ENCODE measurements at places on chromosomes 6 and 20.

- no peak for DNase-seq
These were observed 549.5 kb upstream of the JARID2 start for GRCh38 chr6:14696367-14696766.

- no peak for DNase-seq
These were observed 52.6 kb downstream of the CNKSR3 start for GRCh38 chr6:154457881-154458284.

GRCh38 chr6:19039287-19039686, 652.1 kb downstream of the RNF144B start:
- no peak for DNase-seq

GRCh38 chr6:110183292-110183885, 3.2 kb downstream of the CDC40 start:
- no peak for DNase-seq

GRCh38 chr6:14128012-14128411, 10.4 kb downstream of the CD83 start:
- no peak for DNase-seq

- no peak for DNase-seq
These were observed 14.5 kb downstream of the PERP start for GRCh38 chr6:138092686-138093085.

DNA sequence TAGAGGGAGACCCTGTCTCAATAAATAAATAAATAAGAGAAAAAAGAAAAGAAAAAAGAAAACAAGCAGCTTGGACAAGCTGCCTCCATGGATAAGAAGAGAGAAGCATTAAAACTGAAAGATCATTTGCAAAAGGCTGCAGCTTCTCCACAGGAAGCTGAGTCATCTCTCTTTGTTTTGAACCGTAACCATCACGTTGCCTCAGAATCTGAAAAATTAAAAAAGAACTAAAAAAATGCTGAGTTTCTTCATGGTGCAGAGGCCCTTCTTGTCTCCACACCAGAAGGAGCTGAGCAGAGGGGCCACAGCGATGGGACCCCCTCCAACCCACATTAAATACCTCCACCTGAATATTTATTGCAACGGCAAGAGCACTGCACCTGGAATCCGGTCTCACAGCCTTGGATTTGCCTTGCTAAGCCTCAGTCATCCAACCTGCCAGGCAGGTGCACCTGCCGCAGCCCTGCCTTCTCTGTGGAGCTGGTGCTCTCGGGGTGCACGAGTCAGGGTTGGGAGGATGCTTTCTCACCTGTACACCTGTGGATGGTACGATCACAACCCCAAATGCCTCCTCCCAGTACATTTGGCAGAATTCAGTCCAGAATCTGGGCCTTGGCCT, 28.1 kb downstream of the TOX2 start:
- DNase-seq, result no peak

DNA sequence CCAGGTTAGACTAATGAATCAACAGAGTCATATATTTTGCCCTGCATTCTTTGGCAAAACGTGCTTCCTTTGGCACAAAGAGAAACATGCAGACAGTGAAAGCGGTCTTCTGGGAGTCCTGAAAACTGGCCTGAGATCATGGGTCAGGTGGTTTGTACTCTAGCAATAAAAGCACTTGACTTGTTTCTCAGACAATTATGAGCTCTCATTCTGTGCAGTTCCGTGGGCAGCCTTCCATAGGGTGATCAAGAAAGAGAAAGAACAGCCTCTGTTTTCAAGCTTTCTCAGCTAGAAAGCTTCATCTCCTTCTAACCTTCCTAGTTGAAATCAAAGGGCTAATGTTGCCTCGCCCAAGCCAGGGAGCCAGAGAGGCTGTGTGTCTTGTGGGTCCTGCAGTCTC, 62.7 kb upstream of the ISM1 start:
- no peak for DNase-seq

DNA sequence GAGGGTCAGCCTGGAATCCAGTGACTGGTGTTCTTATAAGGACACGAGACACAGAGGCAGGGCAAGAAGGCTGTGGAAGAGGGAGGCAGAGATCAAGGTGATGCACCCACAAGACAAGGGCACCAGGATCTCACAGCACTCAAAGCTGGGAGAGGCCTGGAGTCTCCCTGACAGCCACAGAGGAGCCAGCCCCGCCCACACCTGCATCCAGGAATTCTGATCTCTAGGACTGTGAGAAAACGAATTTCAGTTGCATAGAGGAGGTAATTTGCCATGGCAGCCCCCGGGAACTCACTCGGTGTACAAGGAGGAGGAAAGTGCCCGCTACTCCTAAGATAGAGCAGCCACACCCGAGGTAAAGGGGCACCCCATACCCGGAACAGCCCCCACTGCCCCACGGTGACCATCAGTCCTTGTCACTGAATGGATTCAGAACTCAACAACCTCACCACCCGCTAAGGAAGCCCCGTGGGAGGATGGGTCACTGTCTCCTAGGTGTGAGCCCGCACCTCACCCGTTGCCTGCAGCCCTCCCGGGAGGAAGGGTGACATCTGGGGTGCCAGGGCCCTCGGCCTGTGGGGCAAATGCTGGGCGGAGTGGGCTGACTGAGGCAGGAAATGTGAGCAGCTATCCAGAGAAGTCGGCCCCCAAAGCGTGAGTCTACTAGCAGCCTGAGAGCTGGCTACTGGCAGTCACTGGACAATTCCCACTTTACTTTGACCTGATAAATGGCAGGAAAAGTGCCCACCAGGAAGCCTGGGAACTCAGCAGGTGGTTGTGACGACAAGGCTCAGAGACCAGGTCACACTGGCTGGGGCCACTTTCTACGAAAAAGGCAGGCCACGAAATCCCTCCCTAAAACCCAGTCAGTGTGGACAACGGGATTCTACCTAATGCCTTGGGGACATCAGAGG, 22.4 kb downstream of the DLL1 start:
- no peak for DNase-seq

GRCh38 chr6:70680396-70680795, 12.7 kb downstream of the SMAP1 start:
- DNase-seq, result no peak

- no peak for DNase-seq
These were observed 33.0 kb downstream of the GJA10 start for GRCh38 chr6:89927264-89927663.

- DNase-seq, result no peak
These were observed 696.7 kb downstream of the PTPRT start for GRCh38 chr20:42493001-42493400.

- DNase-seq, result no peak
These were observed 20.8 kb downstream of the ZFAND3 start for GRCh38 chr6:37840143-37840939.

GRCh38 chr6:159689001-159689400, 4.0 kb downstream of the SOD2 start:
- DNase-seq, result no peak

DNA sequence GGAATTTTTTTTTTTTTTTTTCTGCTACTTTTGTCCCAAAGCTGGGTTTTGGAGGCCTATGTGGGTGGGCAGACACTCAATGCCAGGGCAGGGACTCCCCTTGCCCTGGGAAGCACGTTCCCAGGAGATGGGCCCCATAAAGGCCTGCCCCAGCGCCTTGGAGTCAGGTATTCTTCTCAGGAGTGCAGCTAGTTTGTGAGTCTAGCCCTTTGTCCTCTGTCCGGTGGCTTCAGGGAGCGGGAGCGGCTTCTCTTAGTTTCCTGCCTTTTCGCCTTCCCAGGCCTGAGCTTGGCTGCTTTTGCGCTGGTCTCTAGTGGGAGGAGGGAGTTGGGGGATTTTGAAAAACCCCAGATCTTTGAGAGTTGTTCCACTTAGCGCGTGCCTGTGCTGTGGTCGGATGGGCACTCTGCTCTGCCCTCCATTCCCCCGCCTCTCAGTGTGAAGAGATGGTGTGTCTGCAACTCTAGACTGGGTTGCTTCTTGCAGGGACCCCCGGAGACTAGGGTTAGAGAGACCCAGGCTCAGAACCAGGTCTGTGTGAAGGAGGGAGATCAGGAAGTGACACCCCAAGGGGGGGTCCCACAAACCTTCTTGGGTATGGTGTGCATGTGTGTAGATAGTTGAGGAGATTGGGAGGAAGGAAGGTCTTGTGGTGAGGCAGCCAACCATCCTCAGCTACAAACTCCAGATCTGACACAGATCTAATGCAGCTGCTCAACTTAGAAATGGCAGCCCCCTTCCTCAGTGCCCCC, 1.3 kb downstream of the PLCG1 start:
- DNase-seq, result no peak

DNA sequence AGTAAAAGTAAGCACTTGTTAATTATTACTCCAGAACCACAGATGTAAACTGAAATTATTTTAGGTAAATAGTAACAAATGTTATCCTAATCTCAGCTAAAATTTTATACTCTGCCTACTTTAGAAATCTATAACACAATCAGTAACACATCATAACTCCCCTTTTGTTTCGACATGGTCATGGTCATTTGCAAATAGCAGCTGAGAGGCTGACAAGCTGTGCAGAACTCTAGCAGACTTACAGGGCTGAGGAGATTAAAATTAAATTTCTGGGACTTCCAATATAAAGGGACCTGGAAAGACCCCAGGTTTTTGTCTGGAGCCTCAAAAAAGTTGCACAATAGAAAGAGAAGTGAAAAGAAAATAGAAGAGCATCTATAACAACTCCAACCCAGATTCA, 88.8 kb downstream of the PRL start:
- DNase-seq, result no peak

- no peak for DNase-seq
These were observed 90.9 kb downstream of the PDSS2 start for GRCh38 chr6:107368471-107368870.

DNA sequence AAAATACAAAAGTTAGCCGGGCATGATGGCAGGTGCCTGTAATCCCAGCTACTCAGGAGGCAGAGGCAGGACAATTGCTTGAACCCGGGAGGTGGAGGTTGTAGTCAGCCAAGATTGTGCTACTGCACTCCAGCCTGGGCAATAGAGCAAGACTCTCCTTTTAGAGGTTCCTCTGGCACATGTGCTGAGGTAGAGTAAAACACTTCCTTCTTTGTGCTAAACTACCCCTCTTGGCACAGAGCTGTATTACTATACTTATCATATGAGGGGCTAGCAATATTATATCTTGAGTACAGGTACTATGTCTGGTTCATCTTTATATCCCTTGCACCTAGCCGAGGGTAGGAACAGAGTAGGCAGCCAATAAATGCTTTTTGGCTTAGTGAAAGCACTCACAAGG, 40.2 kb upstream of the SAMHD1 start:
- DNase-seq, result no peak

- DNase-seq, result no peak
These were observed 18.9 kb upstream of the SLC13A3 start for GRCh38 chr20:46670228-46670584.

DNA sequence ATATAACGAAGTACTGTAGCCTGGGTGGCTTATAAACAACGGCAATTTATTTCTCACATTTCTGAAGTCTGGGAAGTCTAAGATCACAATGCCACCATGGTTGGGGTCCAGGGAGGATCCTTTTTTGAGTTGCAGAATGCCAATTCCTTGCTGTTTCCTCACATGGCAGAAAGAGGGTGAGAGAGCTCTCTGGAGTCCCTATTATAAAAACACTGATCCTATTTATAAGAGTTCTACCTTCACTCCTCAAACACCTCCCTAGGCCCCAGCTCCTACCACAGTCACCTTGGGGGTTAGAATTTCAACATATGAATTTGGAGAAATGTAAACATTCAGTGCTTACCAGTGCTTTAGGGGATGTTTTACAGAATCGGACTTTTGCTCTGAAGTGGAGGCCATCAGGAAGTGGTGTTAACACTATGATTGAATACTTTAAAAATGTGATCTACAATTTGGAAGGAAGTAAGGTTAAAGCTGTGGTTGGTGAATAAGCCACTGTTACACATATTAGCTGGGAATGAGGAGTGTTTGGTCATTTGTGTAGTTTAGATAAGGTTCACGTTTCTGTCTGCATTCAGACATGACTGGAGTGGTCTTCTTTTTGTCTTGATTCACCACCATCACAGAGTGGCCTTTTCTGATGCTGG, 79.9 kb upstream of the SPTLC3 start:
- no peak for DNase-seq

DNA sequence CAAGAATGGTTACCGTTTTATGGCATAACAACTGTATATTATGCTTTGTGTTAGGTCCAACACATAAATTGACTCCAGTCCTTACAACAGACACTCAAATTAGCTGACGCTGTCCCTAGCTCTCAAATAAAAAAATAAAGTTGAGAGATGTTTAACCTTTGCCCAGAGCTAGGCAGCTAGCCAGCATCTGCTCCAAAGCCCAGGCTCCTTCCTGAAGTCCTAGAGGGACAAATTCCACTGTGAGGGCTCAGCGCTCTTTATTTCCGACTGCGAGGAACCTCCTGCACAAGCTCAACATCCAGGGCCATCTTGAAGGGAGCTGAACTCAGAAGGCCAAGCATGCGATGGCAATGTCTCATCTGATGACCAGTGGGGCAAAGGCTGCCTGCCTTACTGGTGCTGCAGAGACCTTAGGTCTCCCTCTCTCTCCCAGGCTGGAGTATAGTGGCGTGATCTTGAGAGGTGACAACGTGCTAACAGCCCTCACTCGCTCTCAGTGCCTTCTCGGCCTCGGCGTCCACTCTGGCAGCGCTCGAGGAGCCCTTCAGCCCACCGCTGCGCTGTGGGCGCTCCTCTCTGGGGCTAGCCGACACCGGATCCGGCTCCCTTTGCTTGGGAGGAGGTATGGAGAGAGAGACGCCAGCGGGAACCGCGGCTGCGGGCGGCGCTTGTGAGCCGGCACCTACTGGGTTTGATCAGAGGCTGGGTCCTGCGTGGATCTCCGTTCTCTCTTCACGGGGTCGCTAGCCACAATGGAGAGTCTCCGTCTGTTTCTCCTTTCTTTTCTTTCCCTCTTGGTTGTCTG, 24.7 kb upstream of the GFOD1 start:
- DNase-seq, result no peak

GRCh38 chr20:5148581-5148980, 21.8 kb downstream of the CDS2 start:
- DNase-seq, result no peak

DNA sequence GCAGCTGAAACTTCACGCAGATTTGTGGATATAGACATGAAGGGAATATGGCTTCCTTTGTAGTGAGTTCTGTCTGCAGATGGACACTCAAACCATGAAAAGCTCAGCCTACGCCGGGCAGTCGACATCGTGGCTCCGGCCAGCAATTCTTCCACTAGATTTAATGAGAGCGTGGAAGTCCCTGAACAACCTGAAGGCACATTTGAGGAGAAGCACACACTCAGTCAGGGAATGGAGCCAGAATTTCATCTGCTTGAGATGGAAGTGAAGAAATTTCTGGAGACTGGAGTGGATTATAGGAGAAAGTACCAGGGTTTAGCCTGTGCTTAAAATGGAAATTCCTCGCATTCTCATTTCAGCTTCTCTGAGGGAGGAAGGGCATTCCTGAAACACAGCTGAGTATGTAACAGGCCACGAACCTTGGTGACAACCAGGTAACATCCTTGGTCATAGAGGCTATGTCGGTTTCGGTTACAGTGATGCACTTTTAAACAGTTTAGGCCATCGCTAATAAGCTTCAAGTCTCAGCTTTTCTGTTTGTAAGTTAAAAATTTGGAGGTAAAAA, 80.5 kb upstream of the AGPAT4 start:
- DNase-seq, result no peak

GRCh38 chr6:5230081-5230480, 30.7 kb downstream of the LYRM4 start:
- no peak for DNase-seq

- no peak for DNase-seq
These were observed 19.0 kb upstream of the PRND start for GRCh38 chr20:4702562-4703280.

GRCh38 chr6:118893064-118893806, 717 bp upstream of the ASF1A start:
- DNase-seq, result no peak

GRCh38 chr6:111377558-111378120, 105.4 kb downstream of the REV3L start:
- DNase-seq, result no peak

All from iPS-NIHi11 (cell line).